ENCODE measurements at places on chromosomes 7 and 10. TPM values are rescaled to one million over a fixed set of nuclear protein-coding genes. Genes with fewer than 3 reads are reported as not detected.

Gene ZNF239
- polyA plus RNA-seq = 18.9 TPM

GRCh38 chr7:149070372-149071125 is 20.0 kb downstream of the ZNF786 start:
- no peak for DNase-seq

- DNase-seq = peak; percentile 34
Observed at GRCh38 chr7:16431646-16432424, 10.5 kb upstream of the CRPPA start.

DNA sequence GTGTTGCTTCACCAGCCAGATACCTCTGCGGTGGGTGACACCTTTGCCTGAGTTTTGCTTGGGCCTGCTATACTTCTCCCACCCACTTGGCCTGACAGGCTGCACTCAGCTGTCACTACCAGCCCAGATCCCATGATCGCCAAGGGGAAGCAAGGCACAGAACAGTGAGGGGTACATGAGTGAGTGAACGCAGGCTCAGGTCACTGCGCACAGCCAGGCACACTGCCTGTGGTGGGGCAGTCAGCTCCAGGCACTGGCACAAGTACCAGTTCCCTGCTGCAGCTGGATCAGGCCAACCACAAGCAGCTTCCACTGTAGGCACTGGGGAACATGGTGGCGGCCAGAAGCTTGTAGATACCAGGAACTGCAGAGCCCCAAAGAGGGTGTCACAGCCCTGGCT is 441.9 kb upstream of the GRM3 start:
- DNase-seq = no peak

DNA sequence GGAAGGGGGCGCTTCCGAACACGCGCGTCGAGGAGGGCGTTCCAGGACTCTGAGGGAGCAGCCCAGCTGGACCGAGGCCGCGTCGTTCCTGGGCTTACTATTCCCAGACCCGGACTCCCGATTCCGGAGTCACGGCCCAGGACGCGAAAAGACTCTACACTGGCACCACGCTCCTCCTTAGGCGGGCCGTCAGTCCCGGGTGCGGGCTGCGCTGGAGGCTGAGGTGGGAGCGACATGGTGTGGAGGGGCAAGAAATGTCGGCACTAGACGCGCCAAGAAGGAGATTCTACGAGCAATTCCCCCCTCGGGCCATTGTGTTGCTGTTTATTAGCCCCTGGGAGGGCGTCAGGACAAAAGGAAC is 584 bp upstream of the RUNDC3B start:
- DNase-seq = peak; percentile 68

DNA sequence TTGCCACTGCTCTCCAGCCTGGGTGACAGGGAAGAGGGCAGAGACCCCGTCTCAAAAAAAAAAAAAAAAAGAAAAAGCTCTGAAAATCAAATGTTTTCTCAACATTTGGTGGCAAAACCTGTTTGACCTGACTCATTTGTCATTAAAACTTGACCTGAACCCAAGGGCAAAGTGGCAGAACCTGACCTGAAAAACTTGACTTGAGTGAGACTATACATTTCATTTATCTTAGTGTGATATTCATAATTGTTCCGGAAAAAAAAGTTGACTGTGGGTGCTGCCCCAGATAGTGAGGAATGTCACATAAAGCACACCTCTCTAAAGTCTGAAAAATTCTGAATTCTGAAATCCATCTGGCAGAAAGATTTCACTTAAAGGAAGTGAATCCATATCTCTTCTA is 2.3 kb upstream of the TAX1BP1 start:
- no peak for DNase-seq

DNA sequence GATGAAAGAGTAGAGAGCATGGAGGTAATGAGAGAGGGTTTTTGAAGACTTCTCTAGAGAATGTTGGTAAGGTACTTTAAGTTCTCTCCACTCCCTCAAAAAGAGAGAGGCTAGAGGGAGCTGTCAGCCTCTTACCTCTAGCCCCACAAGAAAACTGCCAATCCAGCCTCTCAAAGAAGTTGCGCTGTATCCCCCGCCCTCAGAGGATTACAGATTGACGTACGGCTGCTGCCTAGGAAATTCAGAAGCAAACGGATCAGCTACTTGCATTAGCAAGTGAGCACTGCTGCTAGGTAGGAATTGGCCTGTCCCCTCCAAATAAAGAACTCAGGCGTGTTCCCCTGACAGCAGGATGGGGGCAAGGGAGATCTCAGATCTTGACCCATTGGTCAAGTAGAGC is 34.2 kb downstream of the TYW1B start:
- DNase-seq = no peak

GRCh38 chr7:128000048-128000447 is 31.2 kb downstream of the LRRC4 start:
- no peak for DNase-seq

- DNase-seq = no peak
Observed at GRCh38 chr7:158109364-158110033, 478.1 kb downstream of the PTPRN2 start.

- peak; percentile 58 for DNase-seq
Observed at GRCh38 chr10:118768041-118768919, 13.5 kb upstream of the CACUL1 start.

Gene FAM13C
- 7.6 TPM for polyA plus RNA-seq

Gene STAM
- polyA plus RNA-seq = 23.9 TPM

Gene ZNF655
- polyA plus RNA-seq = 144 TPM

DNA sequence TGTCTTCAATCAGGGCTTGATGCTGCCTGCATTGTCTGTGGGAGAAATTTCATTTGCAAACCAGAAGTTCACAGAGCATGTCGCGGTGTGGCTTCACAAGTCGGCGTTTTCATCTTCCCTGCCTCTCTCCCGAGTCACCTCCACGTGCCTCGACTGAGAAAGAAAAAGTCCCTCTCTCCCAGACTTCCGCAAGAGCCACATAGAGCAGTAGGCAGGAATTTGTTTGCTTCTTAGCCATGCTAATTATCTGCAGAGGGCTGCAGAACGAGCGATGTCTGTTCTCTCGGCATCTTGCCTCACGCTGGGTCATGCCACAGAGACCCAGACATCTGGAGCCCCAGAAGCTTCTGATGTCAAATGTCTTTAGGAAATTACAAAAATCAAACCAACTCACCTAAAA is 272.2 kb downstream of the TCF7L2 start:
- no peak for DNase-seq

- peak; percentile 69 for DNase-seq
Observed at GRCh38 chr10:85927952-85928665, 438.5 kb downstream of the GRID1 start.

Gene FBXO24
- 0.71 TPM for polyA plus RNA-seq

Gene PDK4
- 0.10 TPM for polyA plus RNA-seq

GRCh38 chr7:131625817-131626372 is 69.5 kb upstream of the PODXL start:
- DNase-seq = peak; percentile 56

GRCh38 chr10:26318672-26319071 is 102.1 kb downstream of the GAD2 start:
- DNase-seq = no peak

Gene PHTF2
- 21.2 TPM for polyA plus RNA-seq

DNA sequence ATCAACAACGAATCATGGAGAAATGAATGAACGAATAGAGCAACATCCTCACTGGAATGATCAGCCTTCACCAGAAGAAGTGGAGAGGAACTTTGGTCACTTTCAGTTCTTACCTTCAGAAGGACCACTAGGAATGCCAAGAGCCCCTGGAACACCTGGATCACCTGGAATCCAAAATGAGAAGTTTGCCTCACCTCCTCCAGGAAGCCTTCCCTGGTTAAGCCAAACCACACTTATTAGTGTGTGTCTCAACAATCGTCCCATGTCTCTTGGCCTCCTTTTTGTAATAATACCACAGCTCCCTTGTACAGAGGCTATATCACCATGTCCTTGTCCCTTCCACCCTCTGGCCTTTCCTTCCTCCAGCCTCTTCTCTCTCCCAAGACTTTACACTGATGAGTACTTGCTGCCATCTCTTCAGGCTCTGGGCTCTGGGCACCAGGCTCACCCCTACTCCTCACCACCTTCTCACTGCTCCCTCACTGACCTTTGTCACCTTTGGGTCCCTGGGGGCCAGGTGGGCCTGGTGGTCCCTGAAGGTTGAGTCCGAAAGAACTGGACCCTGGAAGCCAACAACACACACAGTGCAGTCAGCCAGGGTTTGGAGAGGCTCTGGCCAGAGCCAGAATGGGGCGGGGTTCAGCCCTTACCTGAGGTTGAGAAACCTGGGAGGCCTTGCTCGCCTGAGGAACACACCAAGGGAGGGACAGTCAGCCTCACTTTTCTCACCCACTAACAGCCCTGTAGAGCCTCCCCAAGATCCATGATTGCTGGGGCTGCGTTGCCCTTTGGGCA is 46.5 kb downstream of the COL17A1 start:
- DNase-seq = no peak

DNA sequence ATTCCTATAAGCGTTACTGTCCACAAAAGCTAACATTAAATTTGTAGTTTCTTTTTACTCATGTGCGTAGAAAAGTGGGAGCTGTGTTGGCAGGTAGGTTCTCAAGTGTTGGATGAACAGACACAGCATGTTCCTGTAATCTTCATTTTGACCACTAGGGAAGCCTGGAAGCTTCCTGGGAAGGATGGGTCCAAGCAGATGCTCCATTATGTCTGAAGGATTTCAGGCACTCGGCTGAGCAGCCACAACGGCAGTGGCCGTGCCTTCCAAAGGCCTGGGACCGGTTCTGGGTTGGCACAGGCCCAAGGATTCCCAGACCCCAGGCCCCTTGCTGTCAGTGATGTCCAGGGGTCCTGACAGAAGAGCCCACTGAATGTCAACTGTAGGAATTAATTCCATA is 386.3 kb downstream of the TNS3 start:
- peak; percentile 34 for DNase-seq

GRCh38 chr10:34769899-34770298 is 45.2 kb downstream of the PARD3 start:
- DNase-seq = no peak

Gene AS3MT
- polyA plus RNA-seq = 9.0 TPM

Gene TMEM176B
- 0.15 TPM for polyA plus RNA-seq

DNA sequence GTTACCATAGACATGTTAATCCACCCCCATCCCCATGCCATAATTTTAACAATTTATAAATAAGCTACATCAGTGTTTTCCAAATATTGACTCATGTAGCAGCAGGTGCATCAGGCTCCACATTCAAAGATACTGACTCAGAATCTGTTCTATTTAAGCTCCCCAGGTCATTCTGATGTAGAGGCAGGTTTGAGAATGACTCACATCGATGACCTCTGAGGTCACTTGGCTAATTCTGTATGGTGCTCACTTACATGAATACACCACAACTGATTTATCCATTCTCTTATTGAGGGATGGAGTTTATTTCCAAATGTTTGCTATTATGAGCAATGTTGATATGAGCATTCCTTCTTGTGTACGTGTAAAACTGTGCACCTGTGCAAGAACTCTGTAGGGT is 1159.0 kb downstream of the TYW1 start:
- no peak for DNase-seq

GRCh38 chr7:129774359-129774758 is 162.8 kb downstream of the NRF1 start:
- DNase-seq = peak; percentile 67

GRCh38 chr7:57415326-57415725 is 34.7 kb upstream of the ZNF716 start:
- DNase-seq = no peak

- no peak for DNase-seq
Observed at GRCh38 chr7:110257673-110258072, 833.3 kb upstream of the LRRN3 start.

DNA sequence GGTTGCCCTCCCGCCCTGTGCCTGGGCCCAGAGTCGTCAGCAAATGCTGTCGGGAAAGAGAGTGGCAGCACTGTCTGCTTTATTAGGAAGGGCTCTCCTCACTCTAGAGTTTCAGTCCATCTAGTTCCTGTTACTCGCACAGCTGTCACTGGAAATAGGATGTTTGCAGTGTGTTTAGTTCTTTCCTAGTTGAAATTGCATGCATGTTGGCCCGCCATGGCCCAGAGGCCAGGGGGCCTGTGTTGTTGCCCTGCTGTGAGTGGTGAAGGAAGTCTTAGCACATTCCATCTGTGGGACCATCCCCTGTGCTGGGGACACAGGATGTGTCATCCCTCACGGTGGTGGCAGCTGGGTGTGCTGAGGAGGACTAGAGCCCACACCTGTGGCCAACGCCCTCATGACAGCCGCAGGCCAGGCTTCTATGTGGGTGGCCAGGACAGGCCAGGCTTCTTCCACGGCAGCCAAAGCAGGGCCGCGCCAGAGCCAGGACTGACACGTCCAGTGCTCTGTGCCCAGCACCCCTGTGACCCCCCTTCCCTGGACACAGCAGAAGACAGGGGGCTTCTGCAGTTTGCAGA is 45.4 kb downstream of the ZNF467 start:
- DNase-seq = no peak

DNA sequence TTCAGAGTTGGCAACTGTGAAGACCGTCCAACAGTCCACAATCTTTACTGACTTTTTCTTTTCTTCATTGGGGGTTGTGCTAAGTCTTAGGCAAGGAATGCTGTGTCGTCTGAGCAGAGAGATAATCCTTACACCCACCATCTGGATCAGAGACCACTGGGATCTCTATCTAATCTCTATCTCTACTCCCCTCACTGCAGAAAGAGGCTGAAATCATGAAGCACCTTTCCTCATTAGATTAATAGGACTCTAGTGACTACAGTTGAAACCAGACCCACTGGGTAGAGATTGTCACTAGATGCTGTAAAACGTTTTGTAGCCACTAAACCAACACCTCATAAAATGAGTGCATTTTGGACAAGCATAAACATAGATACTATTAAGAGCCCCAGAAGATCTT is 387.4 kb upstream of the CELF2 start:
- DNase-seq = no peak

DNA sequence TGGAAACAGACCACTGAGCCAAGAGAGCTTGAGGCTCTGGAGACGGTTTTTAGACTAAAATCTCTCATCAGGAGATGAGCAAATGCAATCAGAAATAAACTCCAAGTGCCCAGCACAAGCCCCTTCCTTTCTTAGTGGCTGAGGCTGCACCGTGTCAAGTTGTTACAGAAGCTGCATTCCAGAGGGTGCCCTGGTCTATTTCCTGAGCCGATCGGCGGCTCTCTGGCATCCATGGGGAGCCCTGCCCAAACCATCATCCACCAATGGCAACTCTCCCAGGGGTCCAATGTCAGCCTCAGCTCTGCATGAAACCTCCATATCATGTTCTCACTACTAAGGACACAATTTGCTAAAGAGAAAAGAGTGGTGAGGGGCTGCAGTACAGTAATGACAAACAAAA is 89.6 kb downstream of the SVIL start:
- DNase-seq = no peak

DNA sequence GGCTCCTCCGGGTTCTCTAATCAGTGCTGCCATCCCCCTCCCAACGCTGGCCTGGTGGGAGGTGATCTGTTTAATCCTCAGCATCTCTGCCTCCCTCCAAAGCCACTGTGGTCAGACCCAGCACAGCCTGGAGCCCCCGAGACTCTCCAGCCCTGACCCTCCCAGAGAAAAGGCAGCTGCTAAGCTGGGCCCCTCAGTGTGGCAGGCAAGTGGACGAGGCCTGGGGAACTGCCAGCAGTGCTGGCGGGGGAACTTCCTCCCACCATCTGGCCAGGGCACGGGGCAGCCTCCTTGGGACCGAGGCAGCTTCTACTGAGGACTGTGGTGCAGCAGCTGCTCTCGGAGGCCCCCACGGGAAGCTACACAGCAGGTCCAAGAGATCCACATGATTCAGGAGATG is 51.1 kb downstream of the DPYSL4 start:
- DNase-seq = peak; percentile 84

- DNase-seq = no peak
Observed at GRCh38 chr7:116515584-116515983, 9.3 kb upstream of the CAV1 start.

GRCh38 chr10:115093776-115094408 is 727 bp downstream of the ATRNL1 start:
- peak; percentile 85 for DNase-seq

Data from SK-N-SH (cell line).